GM13976 (cell line): ENCODE measurements at places on chromosomes 16 and 17.
A peak's percentile ranks its signal among the peaks of the same experiment; 100 is the strongest.

DNA sequence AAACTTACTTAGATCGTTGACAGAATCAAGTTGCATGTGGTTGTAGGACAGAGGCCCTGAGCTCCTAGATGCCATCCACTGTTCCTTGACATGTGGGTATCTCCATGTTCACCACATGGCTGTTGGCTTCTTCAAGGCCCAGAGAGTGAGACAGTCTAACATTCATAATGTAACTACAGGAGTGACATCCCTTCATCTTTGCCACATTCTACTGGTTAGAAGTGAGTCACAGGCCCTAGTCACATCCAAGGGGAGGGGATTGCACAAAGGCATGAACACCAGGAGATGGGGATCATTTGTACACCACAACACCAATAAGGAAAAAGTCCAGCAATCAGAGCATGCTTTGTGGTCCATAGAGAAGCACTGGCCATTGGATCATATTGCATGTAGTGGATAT, 56.6 kb downstream of the WSCD1 start:
- DNase-seq, result no peak

DNA sequence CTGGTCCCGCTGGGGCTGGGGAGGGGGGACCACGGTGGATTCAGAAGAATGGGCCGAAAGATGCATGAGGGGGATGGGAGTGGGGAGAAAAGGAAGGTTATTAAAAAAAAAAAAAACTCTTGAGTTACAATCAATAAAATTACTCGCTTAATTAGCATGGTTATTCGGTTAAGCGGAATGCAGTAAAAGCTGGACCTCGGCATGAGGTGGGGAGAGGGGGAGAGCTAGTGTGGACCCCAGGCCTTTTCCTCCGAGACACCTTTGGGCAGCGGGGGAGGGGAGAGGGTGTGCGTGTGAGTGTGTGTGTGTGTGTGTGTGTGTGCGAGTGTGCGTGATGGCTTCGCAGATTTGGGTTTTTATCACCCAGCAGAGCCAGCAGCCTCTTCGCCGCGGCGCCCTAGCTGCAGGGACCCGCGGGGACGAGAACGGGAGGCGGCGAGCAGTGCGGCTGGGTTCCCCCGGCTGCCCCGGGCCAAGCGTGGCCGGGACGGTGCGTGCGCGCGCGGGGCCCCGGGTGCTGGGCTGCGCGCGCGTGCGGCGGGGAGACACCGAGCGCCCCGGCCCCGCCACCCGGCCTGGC, 3.7 kb downstream of the BAHCC1 start:
- no peak for DNase-seq

- DNase-seq, result peak; percentile 45
Measured at GRCh38 chr17:73189417-73190099, 3.3 kb upstream of the COG1 start.

DNA sequence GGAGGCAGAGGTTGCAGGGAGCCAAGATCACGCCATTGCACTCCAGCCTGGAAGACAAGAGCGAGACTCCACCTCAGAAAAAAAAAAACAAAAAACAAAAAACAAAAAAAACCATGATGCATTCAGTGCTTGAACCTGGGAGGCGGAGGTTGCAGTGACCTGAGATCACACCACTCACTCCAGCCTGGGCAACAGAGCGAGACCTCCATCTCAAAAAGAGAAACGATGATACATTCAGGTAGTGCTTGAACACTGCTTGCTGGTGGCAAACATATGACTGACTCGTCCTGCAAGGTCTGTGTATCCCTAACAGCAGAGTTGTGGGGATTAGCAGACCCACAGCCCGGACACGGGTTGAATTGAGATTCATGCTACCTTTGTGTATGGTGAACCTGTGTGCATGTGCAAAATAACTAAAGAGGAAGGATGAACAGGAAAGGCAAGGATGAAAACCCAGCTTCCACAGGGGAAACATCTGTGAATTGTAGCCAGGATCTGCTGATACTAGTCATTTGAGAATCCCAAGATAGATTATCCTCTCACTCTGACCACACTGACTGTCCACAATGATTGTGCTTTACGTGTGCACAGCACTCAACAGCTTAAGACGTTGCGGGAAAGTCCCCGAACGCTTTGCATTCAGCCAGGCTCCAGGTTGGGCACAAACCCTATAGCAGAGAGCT, 52.4 kb upstream of the MRPS23 start:
- peak; percentile 76 for DNase-seq

GRCh38 chr17:76354747-76355310, 1.1 kb upstream of the PRPSAP1 start:
- DNase-seq, result no peak

DNA sequence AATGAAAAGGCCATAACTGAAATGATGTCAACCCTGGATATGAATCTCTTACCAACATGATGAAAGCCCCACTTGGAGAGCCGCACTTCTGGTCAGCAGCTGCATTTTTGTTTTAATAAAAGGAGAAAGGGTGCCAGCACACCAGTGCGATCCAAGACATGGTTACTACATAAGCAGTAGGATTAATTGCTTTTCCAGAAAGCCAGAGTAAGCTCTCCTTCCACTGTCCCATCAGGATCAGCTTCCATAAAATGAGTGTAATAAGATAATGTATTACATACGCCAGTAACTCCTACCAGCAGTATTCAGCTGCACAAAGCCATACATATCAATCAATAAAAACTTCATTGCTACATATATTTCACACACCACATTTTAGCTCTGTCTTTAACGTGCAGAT, 26.3 kb upstream of the NACA2 start:
- no peak for DNase-seq

DNA sequence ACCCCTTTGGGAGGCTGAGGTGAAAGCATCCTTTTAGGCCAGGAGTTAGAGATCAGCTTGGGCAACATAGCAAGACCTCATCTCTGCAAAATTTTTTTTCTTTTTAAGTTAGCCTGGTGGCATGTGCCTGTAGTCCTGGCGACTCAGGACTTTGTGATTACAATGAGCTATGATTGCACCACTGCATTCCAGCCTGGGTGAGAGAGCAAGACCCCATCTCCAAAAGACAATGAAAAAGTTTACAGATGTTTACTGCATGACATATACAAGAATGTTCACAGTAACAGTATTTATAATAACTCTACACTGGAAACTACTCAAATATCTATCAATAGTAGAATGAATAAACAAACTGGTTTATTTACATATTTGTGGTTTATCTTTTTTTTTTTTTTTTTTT, 33.1 kb upstream of the CCL22 start:
- no peak for DNase-seq

- no peak for DNase-seq
Measured at GRCh38 chr17:50830352-50830751, 5.0 kb upstream of the WFIKKN2 start.

DNA sequence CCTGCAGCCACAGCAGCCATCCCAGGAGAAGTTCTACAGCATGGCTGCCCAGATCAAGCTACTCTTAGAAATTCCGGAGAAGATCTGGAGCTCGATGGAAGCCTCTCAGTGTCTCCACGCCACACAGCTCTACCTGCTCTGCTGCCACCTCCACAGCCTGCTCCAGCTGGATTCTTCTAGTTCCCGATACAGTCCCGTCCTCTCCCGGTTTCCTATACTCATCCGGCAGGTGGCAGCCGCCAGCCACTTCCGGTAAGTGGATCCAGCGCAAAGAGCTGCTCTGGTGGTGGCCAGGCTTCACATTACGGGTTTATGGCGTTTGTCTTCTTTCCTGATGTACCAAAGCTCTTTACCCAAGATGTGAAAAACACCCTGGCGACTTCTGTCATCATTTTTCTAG, 3.6 kb downstream of the COG1 start:
- DNase-seq, result no peak

- no peak for DNase-seq
Measured at GRCh38 chr16:73717266-73717974, 579.2 kb upstream of the PSMD7 start.

DNA sequence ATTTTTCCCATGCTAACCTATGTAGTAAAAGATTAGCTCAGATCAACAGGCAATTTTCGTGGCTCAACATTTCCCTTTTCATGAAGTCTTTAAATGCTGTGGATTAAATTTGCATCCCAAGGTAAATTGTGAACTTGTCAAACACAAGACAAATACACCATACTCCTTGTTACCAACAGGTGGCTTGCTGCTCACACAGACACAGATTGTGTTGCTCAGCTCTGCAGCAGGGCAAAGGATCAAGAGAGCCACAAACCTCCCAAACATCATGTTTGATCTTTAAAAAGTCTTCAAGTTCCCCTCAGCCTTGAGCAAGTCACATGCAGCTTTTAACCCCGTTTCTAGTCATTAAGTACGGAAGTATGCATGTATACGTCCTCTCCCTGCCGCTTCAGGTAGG, 119.6 kb upstream of the CNTNAP4 start:
- no peak for DNase-seq

GRCh38 chr16:56032072-56032471, 156.9 kb upstream of the CES5A start:
- DNase-seq, result no peak

DNA sequence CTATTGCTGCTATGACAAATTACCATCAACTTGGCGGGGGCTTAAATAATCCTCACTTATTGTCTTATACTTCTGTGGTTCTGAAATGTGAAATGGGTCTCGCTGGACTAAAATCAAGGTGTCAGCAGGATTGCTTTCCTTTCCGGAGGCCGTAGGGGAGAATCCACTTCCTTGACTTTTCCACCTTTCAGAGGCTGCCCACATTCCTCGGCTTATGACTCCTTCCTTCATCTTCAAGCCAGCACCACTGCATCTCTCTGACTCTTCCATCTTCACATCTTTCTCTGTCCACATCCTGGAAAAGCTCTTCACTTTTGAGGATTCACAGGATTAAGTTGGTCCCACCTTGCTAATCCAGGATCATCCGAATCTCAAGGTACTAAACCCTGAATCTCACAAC, 217.8 kb downstream of the GRIN2A start:
- no peak for DNase-seq

DNA sequence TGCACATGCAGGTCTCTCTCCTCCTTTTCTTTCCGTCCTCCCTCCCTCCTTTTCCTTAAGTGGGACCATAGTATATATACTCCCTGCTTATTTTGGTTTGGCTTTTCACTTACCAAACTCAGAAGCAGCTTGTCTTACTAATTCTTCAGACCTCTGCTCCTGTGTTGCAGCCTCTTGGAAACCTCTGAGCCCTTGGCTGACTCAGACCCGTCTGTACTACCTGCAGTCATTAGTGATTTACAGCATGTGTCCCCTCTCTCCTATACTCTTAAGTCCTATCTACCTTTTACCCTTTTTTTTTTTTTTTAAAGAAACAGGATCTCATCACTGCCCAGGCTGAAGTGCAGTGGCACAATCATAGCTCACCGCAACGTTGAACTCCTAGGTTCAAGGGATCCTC, 207.0 kb downstream of the STX8 start:
- no peak for DNase-seq

DNA sequence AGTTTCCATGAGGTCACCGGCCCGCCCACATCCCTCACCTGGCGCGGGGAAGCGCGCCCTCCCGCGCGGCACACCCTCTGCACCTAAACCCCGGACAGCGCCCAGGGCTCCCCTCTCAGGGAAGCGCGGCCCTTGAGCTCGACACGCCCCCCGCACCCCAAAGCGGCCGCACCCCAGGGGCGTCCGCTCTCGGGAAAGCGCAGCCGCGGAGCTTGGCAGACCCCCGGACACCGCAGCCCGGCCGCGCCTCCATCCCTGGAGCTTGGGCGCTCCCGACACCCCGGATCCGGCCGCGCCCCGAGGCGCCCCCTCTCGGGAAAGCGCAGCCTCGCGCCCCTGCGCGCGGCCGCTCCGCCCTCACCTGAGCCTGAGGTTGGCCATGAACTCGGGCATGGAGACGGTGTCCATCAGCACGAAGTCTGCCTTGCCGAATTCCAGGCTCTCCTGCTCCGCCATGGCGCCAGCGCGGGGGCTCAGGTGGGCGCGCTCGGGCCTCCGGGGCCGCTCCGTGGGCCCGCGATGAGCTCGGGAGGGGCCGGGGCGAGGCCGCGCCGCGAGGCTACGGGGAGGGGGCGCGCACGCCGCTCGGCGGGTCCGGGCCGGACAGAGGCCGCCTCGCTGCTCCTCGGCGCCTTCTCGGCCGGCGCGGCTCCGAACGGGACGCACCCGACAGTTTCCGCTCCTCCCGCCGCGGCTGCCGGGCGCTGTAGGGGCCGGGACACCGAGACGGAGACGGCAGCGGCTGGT, at the start of gene MYO1D:
TSS of gene MYO1D (minus strand) at position 708 of the 747 bp plus-strand sequence. CDS start at position 456, 252 bp downstream.
- peak; percentile 77 for DNase-seq

DNA sequence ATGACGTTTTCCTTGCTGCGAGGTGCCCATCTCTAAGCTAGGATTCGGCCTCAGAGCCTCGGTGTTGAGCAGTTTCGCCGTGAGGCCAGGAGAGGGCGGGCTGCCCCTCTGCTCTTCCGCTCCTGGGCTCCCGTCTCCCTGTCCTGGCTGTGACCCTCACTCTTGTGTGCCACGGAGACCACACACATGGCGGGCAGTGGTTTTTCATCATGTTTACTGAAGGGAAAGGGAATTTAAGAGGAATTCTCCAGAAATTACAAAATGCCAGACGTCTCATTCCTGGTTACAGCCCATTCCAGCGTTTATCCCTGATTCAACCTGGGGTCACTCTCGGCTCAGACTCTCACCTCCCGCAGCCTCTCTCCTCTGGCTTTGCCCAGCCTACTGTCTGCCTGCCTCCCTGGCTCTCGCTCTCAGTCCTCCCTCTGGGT, 96.8 kb upstream of the ELAC2 start:
- peak; percentile 45 for DNase-seq

- no peak for DNase-seq
Measured at GRCh38 chr16:4481526-4481925, 5.3 kb downstream of the HMOX2 start.

DNA sequence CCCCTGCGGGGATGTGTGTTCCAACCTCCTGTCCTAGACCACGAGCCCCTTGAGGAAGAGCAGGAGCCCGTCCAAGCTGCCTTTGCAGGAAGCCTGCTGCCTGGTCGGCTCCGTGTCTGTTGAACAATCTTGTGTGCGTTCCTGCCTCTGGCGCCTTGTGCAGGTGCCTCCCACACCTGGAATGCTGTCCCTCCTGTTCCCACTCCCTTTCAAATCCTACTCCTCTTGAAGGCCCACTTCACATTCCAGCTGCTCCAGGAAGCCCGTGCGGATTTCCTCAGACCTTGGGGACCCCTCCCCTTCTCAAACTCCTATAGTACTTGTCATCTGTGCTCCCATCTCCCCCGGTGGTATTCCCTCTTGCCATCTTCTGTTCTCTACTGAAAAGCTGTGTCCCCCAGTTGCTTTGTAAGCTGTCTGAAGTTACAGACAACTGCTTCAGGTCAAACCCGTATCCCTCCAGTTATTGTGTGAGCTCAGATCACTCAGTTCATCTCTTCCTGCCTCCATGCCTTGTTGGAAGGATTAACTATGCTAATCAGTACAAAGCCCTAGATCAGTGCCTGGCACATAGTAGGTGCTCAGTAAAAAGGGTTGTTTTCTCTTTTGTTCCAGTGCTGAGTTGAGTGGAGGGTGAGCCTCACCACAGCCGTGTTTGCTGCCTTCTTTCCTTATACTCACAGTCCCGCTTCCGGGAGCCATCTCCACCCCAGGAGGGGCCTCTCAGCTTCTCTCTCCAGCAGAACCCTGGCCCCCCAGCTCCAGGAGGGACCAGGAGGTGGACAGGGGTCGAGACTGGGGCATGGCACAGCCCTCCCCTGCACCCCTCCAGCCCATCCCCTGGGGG, 241.8 kb upstream of the CIBAR2 start:
- DNase-seq, result no peak

- no peak for DNase-seq
Measured at GRCh38 chr16:75653922-75654321, 6.3 kb downstream of the TERF2IP start.
